ENCODE measurements at places on chromosomes 7 and 10.

DNA sequence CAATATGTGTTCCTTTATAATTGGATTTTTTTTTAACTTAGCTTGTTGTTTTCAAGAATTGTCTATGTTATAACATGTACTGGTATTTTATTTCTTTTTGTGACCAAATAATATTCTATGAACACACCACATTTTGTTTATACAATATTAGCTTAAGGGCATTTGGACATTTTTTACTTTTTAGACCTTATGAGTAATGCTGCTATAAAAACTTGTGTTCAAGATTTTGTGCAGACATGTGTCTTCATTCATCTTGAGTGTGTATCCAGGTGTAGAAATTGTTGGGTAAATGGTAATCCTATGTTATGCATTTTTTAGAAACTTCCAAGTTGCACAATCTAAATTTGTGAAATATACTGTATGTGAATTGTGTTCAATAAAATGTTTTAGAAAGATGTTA lies 936.7 kb downstream of the CCSER2 start:
- no peak for DNase-seq

DNA sequence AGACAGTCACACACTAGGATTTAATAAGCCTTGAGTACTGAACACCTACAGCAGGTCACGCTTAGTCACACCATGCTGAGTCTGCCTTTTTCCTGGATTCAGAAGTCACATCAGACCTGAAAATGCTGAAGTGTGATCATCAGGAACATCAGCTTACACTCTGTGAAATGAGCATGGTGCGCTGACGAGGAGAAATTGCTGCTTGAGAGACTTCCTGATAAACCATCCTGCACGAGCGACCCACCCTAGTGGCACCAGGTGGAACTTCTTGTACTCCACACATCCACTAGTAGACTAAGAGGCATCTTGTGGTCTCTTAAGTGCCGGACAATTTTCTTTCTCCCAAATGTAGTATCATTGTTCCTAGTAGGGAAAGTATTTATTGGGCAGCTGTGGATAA lies 51.8 kb upstream of the MRLN start:
- no peak for DNase-seq

DNA sequence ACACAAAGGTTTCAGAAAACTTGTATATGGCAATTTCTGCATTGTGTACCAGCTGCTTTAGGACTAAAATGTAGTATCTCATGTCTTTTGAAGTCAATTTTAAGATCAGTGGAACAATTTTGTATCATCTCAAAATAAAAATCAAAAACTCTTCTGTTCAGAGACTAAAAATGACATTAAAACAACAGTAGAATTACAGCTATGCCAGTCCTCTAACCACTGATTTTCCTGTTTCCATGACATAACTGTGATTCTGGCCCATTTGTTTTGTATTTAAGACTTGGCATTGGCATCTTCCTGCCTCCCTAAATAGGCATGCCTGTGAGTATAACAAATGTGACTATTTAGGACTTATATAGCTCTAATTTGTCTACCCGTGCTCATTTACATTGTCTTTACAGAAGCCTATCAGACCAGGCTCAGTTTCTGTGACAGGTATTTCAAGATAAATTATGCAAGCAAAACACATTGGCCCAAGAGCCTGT lies 29.1 kb upstream of the VPS41 start:
- no peak for DNase-seq

DNA sequence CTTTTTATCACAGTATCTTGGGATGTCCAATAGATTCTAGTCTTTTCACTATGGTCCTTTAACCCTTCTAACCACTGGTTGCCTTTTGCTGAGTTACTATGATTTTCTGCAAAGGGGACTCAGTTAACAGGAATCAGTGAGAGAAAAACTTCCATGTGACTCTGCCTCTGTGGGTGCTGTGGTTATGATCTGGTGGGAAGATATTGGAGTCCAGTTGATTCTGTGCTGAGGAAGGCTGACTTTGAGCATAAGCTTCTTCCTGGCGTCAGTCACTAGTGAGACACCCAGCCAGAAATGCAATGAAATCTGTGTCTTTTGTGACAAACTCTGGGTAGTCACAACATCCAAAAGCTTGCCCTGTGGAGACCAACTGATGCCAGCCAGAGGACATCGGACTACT lies 648.0 kb downstream of the SUGCT start:
- no peak for DNase-seq

GRCh38 chr7:150988230-150989226 lies 2.3 kb upstream of the NOS3 start:
- DNase-seq: peak; percentile 67
